ENCODE measurements at places on chromosomes 1 and 21.

GRCh38 chr1:167722152-167722869 lies 529 bp downstream of the MPZL1 start:
- peak; percentile 33 for DNase-seq

DNA sequence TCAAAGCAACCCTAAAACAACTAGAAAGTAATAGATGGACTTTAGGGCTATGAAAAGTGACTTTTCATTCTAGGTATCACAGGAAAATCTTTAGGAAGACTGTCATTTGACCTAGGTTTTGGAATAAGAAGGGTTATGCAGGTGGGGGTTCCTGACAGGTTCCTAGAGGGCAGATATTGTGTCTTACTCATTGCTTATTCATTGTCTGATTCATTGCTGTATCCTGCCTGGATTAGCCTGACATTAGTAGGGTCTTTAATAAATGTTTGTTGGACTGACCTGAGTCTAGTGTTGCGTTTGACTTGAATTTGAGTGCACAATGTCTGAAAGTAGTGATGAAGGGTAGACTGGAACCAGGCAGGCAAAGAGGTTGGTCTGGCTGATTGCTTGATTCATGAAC lies 6.0 kb downstream of the FNBP1L start:
- no peak for DNase-seq

DNA sequence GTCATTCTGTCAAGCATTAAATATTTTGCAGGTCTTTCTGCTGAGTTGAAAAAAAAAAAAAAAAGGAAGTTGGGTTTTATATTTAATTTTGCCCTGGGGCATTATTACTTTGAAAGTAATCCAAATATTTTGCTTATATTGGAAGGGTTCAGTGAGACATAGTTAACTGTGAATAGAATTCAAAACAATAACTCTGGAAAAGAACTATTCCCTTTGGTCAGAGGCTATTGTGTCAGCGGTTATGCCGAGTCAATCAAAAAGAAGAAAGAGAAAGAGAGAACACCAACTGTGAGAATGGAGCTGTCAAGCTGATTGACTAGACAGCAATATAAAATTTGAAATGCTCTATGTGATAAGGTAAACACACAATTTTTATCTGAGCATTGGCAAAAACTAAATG lies 761.7 kb downstream of the ADGRL2 start:
- peak; percentile 4 for DNase-seq

GRCh38 chr21:41839387-41840000 lies 39.6 kb downstream of the PRDM15 start:
- DNase-seq = no peak

- no peak for DNase-seq
Observed at GRCh38 chr1:29586991-29587745, 350.8 kb downstream of the PTPRU start.

- DNase-seq = no peak
Observed at GRCh38 chr1:218809625-218810024, 364.1 kb upstream of the LYPLAL1 start.
